Stimulated activated CD8-positive, alpha-beta memory T cell treated with anti-CD3 and anti-CD28 coated beads, Interleukin-15, amount 100 ng/mL, for 48 hours (primary cell): ENCODE measurements at places on chromosomes 12 and 14.

DNA sequence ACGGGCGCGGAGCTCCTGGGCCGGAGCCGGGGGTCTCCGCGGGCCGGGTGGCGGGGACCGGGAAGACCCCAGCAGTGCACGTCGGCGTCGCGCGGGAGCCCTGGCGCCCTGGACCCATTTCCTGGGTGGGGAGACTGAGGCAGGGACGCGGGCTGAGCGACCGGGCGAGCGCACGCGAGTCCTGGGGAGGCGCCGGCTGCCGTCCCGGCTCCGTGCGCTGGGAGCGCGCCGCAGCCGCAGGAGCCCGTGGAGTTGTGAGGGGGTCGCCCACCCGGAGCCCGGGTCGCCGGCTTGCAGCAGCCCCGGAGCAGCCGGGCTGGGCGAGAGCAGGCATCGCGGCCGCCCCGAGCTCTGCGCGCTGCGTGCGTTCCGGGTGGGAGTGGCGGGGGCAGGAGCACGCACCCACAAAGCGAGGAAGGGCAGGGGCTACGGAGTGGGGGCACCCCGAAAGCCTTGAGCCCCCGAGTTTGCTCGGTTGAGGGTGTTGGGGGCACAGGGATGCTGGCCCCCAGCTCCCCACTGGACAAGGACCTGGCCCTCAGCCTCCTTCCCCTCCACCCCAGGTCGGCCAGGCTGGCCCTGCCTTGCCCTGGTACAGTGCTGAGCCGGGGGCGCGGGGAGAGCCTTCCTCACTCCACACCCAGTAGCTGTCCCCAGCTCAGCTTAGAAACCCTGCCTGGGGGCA lies 620 bp downstream of the MMP17 start:
- DNase-seq: no peak

GRCh38 chr12:117685110-117685926 lies 283.5 kb downstream of the KSR2 start:
- no peak for DNase-seq

- DNase-seq: no peak
Observed at GRCh38 chr14:31080484-31080883, 54.3 kb upstream of the STRN3 start.

DNA sequence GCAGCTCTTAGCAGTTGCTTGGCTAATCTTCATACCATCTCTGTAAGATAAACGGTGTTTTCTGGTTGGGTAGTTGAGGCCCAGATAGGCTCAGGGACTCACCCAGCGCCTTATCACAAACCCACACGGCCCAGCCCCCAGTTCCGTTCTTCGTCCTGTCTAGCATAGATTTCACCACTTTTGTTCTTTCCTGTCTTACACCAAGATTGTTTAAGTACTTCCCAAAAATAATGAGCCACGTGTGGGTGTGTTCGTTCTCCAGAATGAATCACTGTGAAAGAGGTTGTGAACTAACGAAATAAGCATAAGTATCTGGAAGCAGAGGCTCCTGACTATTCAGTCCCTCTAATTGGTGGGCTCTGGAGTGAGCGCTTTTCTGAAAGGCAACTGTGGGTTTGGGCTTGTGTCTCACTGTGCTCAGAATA lies 21.4 kb downstream of the ACVR1B start:
- peak; percentile 40 for DNase-seq

DNA sequence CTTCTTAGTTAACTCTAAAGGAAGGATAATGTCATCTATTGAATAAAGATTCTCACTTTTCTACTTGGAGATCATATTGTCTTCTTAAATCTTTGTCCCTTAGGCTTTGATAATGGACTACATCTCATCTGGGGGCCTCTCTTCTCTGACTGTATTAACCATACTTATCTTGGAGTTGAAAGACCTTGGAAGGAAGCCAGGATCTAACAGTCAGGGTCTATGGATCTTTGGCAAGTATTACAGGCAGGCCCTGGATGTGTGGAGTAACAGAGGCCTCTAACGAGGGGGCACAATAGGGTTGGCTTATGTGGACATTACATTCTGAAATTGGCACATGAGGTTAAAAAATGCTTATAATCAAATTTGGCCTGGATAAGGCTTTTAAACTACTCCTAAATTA lies 513.8 kb downstream of the NRXN3 start:
- no peak for DNase-seq

DNA sequence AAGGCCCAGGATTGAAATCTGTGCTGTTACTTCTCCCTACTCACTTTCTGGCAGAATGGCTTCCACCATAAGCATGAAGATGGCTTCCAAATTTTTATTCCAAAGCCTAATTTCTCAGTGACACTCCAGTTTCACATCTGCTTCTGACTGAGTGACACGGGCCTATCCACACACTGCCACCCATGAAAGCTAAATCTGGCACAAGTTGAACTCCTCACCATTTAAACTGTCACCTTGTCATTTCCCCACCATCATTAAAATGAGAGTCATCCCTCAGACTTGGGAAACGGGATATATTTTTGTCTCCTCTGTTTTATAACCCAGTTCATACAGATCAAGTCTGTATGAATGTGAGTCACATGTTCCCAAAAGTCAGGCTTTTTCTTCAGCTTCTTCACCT lies 77.1 kb downstream of the MGST1 start:
- no peak for DNase-seq

GRCh38 chr14:58918066-58918738 lies 270.3 kb upstream of the DAAM1 start:
- no peak for DNase-seq

DNA sequence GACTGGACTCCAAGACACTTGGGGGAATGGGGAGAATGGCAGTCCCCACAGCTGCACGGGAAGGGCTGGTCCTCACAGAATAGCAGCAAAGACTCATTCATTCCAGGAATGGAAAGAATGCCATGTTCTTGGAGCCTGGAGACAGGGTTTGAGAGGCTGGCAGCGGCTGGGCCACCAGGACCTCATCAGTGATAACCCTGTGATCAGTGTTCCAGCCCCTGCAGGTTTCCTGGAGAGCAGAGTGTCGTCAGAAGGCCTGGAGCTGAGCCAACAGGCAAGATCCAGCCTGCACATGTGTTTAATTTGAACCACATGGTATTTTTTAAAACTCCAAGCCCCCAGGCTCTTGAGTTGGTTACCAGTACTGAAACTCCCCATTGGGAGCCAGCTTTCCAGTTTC lies 11.3 kb downstream of the BDKRB1 start:
- no peak for DNase-seq

- no peak for DNase-seq
Observed at GRCh38 chr12:60100160-60100559, 504.3 kb downstream of the SLC16A7 start.

DNA sequence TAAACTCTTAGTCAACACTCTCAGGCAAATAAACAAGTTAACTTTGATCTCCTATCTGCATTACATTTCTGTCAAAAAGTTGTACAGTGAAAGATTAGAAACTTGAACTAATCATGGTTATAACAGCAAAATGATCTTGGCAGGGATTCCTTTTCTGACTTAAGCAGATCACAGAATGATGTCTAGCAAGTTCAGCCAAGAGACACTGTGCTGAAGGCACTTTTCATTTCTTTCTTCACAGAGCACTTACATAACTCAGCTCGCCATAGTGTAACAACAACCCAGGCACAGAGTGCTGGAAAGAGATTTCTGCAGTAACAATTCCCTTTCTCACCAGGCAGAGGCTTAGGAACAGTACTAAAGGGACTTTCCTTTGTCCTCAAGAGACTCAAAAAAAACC lies 19.6 kb upstream of the CSRP2 start:
- DNase-seq: no peak

DNA sequence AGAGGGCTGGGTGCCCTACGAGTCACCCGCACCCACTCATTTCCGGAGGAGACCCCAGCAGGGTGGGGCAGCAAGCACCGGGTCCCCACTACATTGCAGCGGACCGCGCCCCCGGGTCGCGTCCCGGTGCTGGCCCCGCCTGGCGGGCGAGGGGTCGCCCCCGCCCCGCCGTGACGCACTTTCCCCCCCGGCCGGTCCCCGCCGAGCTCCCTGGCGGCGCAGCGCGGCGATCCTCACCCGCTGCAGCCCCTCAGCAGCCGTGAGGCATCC lies 106.1 kb downstream of the PRICKLE1 start:
- no peak for DNase-seq

DNA sequence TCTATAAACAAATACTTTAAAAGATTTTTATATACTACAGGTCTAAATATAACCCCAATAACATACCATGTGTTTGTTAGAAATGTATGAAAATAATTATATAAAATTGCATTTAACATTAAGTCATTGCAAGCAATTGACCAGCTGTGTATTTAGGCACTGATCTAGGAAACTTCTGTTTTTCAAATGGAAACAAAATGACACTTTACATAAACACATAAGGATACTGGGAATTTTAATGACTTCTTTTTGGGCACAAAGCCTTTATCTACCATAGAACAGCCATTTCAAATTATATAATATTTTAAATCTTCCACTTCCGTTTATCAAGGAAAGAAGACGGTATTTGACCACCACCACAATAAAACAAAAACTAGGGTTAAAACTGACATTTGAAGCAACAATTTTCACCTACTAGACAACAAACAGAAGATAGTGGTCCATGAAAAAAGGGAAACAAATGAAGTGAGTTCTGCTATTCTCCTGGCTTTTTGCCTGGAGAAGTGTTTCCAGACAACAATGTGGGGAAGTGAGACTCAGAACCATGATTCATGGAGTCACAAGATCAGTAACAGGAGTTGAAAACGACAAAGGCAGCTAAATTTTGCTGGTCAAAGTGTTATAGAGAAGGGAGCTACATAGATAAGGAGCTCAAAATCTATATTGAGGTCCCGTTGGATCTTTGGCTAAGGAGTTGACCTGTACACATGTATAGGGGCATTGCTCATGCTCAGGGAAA lies 475.1 kb downstream of the TRHDE start:
- no peak for DNase-seq

DNA sequence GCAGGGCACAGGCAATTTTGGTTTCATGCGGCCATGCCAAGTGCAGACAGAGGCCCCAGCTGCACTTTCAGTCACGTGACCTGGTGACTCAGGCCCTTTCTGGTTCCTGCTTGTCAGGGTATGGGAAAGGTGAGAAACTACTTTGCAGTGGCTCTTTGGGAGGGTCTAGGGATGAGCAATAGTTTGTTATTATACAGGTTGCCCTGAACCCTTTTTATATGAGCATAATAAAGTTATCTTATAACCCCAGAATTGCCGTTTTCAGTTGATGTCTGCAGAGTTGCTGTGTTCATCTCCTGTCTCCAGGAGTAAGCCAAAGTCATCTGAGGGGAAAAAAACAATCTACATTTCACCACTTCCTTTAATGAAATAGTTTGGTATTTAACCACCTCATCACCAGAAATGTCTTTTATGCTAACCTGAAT lies 30.9 kb upstream of the EMP1 start:
- DNase-seq: peak; percentile 76

DNA sequence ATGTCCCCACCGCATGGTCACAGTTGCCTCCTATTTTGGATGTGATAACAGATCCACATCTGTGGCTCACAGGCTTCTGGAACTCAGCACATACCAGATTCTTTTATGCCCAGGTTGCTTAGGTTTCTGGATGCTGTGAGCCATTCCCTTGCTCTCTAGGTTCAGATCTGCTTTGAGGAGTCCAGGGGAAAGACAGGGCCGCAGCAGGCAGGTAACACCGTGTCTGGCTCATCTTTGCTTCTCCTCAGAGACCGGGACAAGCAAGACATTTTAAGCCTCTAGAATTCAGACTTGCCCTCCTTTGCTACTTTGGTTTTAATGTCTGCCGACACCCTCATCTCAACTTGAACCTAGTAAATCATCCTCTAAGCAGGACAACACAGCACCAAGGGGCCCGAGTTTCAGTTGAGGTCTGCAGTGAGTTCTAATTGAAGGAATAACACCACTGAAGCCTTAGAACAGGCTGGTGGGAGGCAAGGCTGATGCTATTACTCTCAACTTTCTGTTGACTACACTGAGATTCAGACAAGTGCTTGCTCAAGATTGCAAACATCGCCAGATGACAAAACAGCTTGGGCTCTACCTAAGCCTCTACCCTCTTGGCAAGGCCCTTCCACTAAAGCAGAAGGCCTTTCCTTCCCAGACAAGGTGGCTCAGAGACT lies 55.3 kb downstream of the MDM2 start:
- no peak for DNase-seq

- no peak for DNase-seq
Observed at GRCh38 chr12:81779216-81779615, 20.1 kb upstream of the PPFIA2 start.

- peak; percentile 81 for DNase-seq
Observed at GRCh38 chr14:92531106-92531873, 17.7 kb downstream of the RIN3 start.

DNA sequence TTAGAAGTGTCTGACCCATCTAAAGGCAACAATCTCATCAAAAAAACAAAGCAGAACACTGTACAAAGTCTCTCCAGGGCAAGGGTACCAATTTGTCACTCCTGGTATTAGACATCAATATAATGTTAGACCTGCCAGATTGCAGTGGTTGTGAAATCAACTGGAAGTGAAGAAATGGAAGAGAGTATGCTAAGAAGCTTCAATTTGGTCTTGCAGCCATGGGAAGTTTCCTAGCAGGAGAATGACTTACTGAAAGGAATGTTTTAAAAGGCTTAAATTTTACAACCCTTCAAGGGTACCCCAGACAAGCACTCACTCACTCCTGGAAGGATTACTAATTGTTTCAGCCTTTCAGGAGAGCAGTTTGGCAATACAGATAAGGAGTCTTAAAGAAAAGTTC lies 18.9 kb downstream of the LLPH start:
- no peak for DNase-seq

- DNase-seq: no peak
Observed at GRCh38 chr14:68140076-68140741, 320.6 kb downstream of the RAD51B start.

DNA sequence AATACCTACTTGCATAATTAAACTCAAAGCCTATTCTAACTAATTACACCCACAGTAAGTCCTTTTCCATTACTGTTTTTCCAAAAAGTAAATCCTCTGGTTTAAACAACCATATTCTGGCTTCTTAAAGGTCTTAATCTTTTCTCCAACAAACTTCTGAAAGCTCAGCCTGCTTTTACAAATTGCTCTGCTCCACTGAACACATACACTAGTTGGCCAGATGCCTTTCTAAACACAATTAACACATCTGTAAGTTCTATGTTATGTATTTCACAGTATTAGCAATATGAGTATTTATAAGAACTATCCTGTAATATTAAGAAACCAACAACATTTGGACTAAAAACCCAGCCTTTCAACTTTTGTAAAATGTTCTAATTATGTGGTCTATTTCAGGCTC lies 30.1 kb downstream of the PTPRB start:
- no peak for DNase-seq

- DNase-seq: no peak
Observed at GRCh38 chr14:73802431-73803188, 49.0 kb upstream of the PTGR2 start.

GRCh38 chr14:53668897-53669296 lies 287.7 kb downstream of the BMP4 start:
- no peak for DNase-seq

DNA sequence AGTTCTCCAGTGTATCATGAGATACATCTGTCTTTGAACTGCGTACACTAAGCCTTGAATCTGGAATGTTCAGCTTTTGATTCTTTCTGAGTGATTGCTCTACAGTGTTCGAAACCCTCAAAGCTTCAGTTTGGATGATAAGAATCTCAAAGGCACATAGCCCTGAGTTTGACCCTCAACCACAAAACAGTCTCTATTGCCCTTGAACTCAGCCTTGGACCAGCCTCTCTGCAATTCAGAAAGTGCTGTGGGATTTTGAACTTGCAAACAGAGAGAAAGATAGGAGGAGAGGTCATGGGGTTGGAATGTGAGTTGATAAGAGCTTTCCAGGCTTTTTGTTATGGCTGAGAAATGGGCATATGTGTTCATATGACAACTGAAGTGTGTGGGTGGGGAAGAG lies 100.3 kb downstream of the MYRFL start:
- DNase-seq: no peak
